Upper lobe of right lung (tissue), 1 donor: ENCODE measurements at places on chromosomes 1 and 21. TPM values are rescaled to one million over a fixed set of nuclear protein-coding genes. Genes with fewer than 3 reads are reported as not detected.

Gene CLCNKB
- 0.35 TPM for total RNA-seq

Gene MRPL55
- total RNA-seq, result 39.9 TPM

Gene HORMAD1
- total RNA-seq, result 1.2 TPM

Gene RASAL2
- total RNA-seq, result 39.4 TPM

Gene SELL
- 12.1 TPM for total RNA-seq

Gene TDRD10
- total RNA-seq, result 21.7 TPM

Gene KCNK2
- total RNA-seq, result 0.26 TPM

Gene TCHH
- 0.20 TPM for total RNA-seq

Gene TSTD1
- 50.6 TPM for total RNA-seq

Gene STIL
- total RNA-seq, result 1.7 TPM

Gene NBPF20
- 2.7 TPM for total RNA-seq

Gene YIPF1
- 24.1 TPM for total RNA-seq

Gene OXCT2
- 0.43 TPM for total RNA-seq

Gene LMOD1
- 38.3 TPM for total RNA-seq

Gene GPR37L1
- 0.06 TPM for total RNA-seq

Gene IL24
- not detected for total RNA-seq

Gene NEXN
- 26.4 TPM for total RNA-seq

Gene FMN2
- total RNA-seq, result 0.52 TPM

Gene GPR25
- 0.32 TPM for total RNA-seq

Gene HPCAL4
- 0.09 TPM for total RNA-seq

Gene REN
- 0.81 TPM for total RNA-seq

Gene CLDN19
- not detected for total RNA-seq

Gene SEC16B
- 2.2 TPM for total RNA-seq

Gene PRKCZ
- total RNA-seq, result 121 TPM

Gene LRRC71
- total RNA-seq, result 0.26 TPM

Gene C1orf210
- 18.9 TPM for total RNA-seq

Gene ANGPTL1
- 9.3 TPM for total RNA-seq

Gene CAMSAP2
- total RNA-seq, result 34.8 TPM

Gene EPS8L3
- not detected for total RNA-seq

Gene BCL2L15
- total RNA-seq, result 1.8 TPM
